Activated naive CD4-positive, alpha-beta T cell treated with anti-CD3 and anti-CD28 coated beads, Interleukin-2, amount 10 ng/mL, durations not matched to agents 5 hours and 36 hours (primary cell): ENCODE measurements at places on chromosomes 16 and 17. TPM values are rescaled to one million over a fixed set of nuclear protein-coding genes. Genes with fewer than 3 reads are reported as not detected.

The RPL13 gene
- total RNA-seq: 3,512 TPM

The IGSF6 gene
- total RNA-seq: 0.13 TPM

The ARHGAP44 gene
- total RNA-seq: 0.30 TPM

The ZG16B gene
- total RNA-seq: 1.4 TPM

The MYH13 gene
- total RNA-seq: not detected

The CHST5 gene
- not detected for total RNA-seq

The RSAD1 gene
- 26.5 TPM for total RNA-seq

The TEKT1 gene
- not detected for total RNA-seq

The TCAP gene
- total RNA-seq: 1.7 TPM

The CDK5RAP3 gene
- total RNA-seq: 218 TPM

The ABAT gene
- total RNA-seq: 4.8 TPM

The WNT3 gene
- total RNA-seq: not detected

The NOS2 gene
- total RNA-seq: 0.05 TPM

The MT1H gene
- not detected for total RNA-seq

The ITGAD gene
- not detected for total RNA-seq

The GP1BA gene
- not detected for total RNA-seq

The ETV4 gene
- total RNA-seq: 2.1 TPM

The MILR1 gene
- total RNA-seq: not detected

The KRTAP3-2 gene
- total RNA-seq: not detected

The SLC5A11 gene
- total RNA-seq: not detected

The RAD51C gene
- 49.7 TPM for total RNA-seq

The LGALS3BP gene
- total RNA-seq: 176 TPM

The USP43 gene
- 0.07 TPM for total RNA-seq

The HOXB6 gene
- not detected for total RNA-seq

The XAF1 gene
- 163 TPM for total RNA-seq

The CBX8 gene
- 7.0 TPM for total RNA-seq

The OR4D1 gene
- 0.86 TPM for total RNA-seq
